ENCODE measurements at places on chromosomes 3 and 15.
A peak's percentile ranks its signal among the peaks of the same experiment; 100 is the strongest.

DNA sequence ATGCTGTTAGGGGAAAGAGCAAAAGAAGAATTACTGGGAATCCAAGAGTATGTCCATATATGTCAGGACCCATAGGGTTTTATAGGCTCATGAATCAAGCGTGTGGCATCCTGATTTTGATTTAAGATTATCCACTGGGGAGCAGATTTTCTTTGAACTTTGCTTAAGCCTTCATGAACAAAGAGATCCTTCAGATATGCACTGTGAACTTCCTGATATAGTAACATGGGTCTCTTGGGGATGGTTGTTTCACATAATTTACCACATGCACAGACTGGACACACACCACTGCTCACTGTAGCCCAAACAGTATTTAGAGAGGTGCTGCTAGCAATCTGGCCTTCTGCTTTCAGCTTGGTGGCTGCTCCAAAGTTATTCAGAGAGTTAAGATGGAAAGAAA is 200.9 kb upstream of the ZPLD1 start:
- no peak for DNase-seq

- DNase-seq, result no peak
Measured at GRCh38 chr3:29440413-29441305, 159.8 kb downstream of the RBMS3 start.

- no peak for DNase-seq
Measured at GRCh38 chr3:136346486-136346885, 96.3 kb downstream of the PCCB start.

DNA sequence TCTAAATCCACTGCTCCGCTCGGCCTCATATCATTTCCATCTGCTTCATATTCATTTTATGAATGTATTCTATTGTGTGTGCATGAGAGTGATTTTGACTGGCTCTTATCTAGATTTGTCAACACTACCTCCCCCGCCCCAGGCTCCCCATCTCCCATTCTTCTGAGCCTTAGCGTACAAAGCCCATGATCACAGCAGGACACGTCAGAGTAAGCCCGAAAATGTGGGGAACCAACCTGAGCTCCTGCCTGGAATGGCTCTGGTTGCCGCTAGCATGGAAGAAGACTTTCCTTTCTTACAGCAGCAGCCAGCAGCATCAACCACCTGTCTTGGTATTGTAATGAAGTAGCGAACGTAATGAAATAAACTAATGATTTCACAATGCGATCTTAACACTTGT is 61.4 kb downstream of the GABRB3 start:
- no peak for DNase-seq

DNA sequence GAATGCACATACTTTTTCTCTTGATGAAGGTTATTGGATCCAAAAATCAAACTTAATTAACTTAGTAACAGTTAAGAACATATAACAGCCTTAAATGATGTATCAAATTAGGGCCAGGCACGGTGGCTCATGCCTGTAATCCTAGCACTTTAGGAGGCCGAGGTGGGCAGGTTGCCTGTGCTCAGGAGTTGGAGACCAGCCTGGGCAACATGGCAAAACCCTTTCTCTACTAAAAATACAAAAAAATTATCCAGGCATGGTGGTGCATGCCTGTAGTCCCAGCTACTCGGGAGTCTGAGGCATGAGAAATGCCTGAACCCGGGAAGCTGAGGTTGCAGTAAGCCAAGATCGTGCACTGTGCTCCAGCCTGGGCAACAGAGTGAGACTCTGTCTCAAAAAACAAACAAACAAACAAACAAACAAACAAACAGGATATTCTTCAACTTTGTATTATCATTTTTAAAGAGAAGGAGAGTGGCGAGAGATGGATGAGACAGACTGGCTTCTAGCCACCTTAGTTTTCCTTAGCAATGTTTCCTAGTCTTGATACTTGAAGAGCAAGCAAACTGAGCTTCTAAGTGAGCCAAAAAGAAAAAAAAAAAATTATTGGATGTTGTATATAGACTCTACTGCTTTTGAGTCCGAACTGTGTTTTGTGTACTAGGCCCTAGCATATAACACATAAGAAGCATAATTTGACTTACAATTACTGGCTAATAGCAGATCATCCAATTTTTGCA is 13.8 kb downstream of the SPRED1 start:
- no peak for DNase-seq

DNA sequence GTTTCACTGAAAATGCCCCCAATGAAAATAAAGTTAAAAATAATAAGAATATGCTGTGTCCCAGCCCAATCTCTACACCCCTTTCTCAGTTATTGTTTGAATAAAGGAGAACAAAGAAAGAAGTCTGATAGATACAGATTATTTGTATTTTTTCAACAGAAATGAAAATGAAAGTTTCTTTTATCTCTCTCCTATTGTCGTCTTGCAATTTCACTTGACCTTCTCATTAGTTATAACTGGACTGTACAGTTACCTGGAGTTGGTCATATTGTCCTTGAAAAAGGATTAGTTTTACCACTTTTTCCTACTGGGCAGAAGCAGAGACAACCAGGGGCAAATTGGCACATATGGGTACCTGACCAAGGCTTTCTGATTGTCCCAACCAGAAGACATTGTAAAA is 440.0 kb downstream of the PDCD6IP start:
- no peak for DNase-seq

DNA sequence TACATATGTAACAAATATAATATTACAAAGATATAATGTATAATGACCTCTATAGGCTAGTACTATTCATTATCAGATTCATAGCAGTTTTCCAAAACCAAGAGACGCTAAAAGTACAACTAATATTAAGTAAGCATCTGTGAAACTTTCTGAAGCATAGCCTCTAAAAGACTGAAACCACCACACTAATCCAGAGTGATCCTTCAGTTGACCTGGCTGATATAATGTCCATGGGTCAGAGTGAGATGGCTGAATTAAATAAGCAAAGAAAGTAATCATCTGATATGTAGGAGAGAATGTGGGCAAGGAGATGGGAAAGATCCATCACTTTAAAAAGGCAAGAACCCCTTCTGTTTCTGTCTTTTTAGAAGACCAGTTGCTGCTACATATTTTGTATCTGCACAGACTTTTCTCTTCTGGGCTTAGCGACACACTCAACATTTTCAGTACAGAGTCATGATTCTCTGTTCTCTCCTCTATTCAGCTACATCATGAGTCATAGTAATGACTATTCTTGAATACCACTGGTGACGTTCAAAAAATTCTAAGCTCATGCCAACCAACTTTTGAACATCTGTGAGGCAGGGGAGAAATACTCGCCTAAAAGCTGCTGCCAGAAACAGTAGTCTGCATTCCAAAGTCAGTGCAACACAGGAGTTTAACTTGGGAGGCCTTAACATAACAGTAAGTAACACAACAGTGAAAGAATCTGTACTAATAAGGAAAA is 149.6 kb downstream of the MAGI1 start:
- DNase-seq, result no peak

- DNase-seq, result no peak
Measured at GRCh38 chr3:190005343-190006113, 115.2 kb downstream of the P3H2 start.

DNA sequence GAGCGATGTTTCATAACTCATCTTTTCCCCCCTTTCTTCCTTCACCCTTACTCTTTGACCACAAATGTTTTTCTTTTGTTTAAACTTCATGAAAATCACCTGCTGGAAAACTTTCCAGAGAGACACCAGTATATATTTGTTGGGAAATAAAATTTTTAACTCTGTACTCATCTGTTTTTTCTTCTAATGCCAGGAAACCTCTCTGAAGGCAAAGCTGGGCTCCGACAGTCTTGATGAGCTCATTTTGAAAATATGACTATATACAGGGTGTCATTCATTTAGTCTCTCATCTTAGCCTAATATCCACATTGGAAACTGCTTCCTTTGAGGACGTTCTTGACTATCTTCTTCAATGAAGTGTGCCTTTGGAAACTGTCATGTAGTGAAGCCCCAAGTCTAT is 339.6 kb upstream of the ROBO2 start:
- DNase-seq, result no peak

GRCh38 chr3:38743043-38743442 is 73.0 kb downstream of the SCN10A start:
- DNase-seq, result no peak

DNA sequence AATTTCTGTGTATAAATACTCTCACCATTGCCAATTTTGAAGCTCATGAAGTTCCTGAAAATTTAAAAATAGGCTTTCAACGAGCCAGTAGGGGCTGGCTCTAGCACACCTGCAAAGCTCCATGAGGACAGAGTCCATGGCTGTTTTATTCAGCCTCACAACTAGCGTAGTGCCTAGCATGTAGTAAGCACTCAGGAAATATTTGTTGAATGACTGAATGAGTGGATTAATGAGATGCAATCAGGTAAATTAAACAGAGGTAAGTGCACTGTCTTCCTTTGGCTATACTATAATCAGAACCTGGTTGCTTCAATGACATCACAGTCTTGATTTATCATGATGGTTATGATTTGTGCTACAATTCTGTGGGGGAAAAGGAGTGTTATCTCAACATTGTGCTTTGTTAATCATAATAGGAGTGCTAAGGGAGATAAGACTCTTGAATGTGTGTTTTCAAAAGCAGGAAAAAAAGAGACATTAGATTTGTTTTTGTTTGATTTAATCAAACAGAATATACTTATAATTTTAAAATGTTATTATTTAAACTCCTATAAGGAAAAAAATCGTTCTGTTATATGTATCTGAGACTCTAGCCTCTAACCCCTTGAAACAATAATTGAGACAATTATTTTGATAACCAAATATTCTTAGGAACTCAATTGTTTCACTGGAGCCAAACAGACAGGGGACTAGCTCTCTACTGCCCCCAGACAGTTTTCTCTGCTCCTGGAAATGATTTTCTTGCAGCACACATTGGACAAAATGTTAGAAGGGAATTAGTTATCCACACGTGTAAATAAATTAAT is 171.7 kb upstream of the ATP11B start:
- no peak for DNase-seq

GRCh38 chr15:43923553-43923952 is 96.8 kb downstream of the WDR76 start:
- no peak for DNase-seq

GRCh38 chr3:10529809-10530208 is 24.4 kb upstream of the ATP2B2 start:
- DNase-seq, result no peak

DNA sequence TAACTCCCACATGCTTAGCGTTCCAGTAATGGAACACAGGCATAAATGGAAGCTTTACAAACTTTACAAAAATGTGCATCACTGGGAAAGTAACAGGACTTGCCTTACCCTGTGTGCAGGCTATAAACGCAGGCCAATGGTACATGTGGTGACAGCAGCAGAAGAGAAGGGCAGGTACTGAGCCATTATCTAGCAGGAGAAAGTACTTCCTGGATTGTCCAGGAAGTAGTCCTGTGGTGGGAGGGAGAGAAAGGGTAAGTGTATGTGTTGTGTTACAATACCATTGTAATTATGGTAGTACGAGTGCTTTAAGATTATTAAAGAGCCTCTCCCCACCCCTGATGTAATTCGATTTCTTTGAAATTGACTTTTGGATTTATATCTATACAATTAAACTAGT is 5.3 kb downstream of the ATP1B3 start:
- no peak for DNase-seq

GRCh38 chr3:179503640-179504039 is 52.4 kb upstream of the GNB4 start:
- no peak for DNase-seq

DNA sequence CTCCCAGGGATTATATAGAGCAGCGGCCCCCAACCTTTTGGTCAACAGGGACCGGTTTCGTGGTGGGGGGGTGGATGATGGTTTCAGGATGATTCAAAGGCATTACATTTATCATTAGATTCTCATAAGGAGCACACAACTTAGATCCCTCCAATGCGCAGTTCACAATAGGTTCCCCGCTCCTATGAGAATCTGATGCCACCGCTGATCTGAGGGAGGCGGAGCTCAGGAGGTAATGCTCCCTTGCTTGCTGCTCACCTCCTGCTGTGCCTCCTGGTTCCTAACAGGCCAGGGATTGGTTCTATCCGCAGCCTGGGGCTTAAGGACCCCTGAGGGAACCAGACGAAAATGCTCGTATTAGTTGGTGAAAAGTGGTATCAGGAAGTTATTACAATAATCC is 1.3 kb upstream of the HACD2 start:
- DNase-seq, result peak; percentile 68

- no peak for DNase-seq
Measured at GRCh38 chr15:51425517-51426040, 84.1 kb downstream of the GLDN start.

- DNase-seq, result peak; percentile 43
Measured at GRCh38 chr15:79442911-79443310, 10.8 kb downstream of the MINAR1 start.

DNA sequence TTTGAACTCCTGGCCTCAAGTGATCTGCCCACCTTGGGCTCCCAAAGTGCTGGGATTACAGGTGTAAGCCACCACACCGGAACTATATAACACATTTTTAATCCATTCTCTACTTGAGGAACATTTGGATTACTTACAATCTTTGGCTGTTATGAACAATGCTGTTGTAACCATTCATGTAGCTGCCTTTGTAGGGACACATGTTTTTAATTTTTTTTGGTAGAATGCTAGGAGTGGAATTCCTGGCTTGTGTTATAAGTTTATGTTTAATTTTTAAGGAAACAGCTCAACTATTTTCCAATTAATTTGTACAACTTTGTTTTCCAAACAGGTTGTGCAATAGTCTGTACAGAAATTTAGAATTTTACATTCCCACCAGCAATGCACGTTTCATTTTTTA is 51.7 kb downstream of the GPR149 start:
- no peak for DNase-seq

DNA sequence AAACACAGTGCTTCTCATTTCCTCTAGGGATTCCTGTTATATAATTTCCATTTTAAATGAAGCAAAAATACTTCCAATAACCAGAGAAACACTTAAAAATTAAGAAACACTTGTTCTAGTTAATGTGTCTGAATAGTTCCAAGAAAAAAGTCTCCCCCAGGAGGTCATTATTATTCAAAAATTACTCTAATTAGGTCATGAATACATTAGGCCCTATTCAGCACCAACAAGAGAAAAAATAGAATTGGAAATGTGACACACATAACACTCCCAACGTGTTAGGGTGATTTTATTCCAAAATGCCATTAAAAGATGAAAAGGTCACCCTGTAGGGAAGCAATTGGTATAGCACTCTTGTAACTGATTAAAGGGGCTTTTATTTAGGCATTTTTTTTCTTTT is 382.1 kb downstream of the TUSC7 start:
- DNase-seq, result no peak

GRCh38 chr15:98668566-98669308 is 20.4 kb downstream of the IGF1R start:
- no peak for DNase-seq

DNA sequence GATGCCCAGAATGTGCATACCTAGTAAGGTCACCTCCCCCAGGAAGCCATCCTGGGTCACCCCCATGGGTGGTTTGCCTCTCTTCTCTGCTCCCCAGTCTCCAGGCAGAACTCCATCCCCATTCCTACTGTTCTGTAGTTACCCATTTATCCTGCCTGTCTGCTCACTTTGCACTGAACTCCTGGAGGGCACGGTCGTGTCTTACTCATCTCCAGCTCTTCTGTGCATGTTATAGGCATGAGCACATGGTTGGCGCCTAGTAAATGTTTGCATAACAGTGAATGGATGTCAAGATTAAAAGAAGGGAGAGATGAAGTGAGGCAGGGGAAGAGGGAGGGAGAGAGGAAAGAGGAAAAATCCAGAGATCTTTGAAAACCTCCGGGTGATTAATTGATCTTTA is 208.4 kb upstream of the TRIM42 start:
- DNase-seq, result no peak
